NCI-H1417 treated with DMSO at 0.1 percent for 48 hours (cell line): ENCODE measurements at places on chromosomes 3 and 15.
A peak's percentile ranks its signal among the peaks of the same experiment; 100 is the strongest.

- no peak for DNase-seq
Observed at GRCh38 chr3:65182682-65183081, 494.9 kb upstream of the ADAMTS9 start.

DNA sequence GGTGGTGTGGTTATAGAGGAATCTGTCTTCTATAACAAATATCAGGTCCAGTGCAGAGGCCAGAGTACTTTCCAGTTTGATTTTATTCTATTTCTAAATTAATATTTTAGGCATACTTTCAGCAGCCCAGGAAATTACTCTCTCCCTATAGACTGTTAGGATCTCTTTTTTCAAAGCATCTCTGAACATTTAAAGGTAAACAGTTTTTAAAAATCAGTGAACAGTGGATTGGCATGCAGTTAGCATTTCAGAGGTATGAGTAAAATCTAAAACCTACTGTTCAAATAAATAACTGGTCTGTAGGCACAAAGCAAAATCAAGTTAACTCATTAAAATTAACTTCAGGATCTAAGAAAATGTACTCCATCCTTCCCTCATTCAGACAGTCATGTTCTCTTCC, 3.0 kb downstream of the ZBED2 start:
- no peak for DNase-seq

- DNase-seq, result no peak
Observed at GRCh38 chr3:100743535-100743934, 34.2 kb downstream of the TFG start.

GRCh38 chr15:51191072-51191670, 96.5 kb upstream of the TNFAIP8L3 start:
- DNase-seq, result no peak

DNA sequence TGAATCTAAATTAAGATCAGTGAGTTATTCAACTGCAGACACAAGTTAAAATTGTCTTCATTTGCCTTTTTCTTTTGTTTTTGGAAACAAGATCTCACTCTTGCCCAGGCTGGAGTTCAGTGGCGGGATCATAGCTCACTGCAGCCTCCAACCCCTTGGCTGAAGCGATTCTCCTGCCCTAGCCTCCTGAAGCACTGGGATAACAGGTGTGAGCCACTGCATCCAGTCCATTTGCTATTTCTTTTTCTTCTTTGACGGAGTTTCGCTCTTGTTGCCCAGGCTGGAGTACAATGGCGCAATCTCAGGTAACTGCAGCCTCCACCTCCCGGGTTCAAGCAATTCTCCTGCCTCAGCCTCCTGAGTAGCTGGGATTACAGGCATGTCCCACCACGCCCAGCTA, 10.3 kb downstream of the RNF168 start:
- no peak for DNase-seq

GRCh38 chr15:72971766-72972165, 80.5 kb upstream of the NEO1 start:
- no peak for DNase-seq

DNA sequence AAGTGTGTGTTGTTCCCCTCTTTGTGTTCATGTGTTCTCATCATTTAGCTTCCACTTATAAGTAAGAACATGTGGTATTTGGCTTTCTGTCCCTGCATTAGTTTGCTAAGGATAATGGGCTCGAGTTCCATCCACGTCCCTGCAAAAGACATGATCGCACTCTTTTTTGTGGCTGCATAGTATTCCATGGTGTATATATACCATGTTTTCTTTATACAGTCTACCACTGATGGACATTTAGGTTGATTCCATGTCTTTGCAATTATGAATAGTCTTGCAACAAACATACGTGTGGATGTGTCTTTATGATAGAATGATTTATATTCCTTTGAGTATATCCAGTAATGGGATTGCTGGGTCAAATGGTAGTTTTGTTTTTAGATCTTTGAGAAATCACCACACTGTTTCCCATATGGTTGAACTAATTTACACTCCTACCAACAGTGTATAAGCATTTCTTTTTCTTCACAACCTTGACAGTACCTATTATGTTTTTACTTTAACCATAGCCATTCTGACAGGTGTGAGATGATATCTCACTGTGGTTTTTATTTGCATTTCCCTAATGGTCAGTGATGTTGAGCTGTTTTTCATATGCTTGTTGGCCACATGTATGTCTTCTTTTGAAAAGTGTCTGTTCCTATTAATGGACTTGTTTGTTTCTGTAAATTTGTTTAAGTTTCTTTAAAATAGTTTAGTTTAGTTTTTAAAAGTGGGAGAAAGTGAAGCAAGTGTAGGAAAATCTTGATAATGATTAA, 21.9 kb upstream of the SLC30A4 start:
- no peak for DNase-seq

DNA sequence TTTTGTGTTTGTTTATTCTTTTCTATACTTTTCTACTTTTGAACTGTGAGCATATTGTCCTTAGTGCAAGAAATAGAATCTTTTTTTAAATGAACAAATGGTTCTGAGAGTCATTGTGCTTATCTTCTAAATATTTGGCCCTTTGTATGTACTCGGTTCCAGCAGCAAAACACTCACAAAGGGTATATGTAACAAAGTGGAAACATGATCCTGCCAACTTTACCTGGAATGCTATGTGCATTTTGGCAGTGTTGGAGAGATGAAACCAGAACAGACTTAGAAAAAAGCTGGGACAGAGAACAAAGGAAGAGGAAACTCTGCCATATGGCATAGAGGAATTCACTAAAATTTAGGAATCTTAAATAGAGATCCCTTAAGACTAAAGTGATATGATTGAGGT, 150.1 kb downstream of the FGF12 start:
- no peak for DNase-seq

DNA sequence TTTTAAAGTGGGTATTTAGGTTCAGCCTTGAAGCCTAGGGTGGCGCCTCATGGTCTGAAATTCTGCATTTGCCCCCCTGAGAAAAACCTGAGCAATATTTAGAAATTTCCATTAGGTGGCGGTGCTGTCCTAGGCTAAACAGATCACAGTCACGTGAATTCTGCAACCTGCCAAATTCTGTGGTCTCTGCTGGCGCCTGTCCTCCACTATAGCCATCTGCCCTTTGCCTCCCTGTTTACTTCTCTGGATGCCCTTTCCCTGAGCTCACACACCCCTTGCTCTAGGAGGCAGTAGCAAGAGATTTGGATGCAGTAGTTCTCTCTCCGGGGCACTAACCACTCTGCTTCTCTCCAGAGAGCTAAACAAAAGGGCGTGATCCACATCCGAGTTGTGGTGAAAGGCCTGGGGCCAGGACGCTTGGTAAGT, 9.1 kb downstream of the MRPS11 start:
- no peak for DNase-seq

DNA sequence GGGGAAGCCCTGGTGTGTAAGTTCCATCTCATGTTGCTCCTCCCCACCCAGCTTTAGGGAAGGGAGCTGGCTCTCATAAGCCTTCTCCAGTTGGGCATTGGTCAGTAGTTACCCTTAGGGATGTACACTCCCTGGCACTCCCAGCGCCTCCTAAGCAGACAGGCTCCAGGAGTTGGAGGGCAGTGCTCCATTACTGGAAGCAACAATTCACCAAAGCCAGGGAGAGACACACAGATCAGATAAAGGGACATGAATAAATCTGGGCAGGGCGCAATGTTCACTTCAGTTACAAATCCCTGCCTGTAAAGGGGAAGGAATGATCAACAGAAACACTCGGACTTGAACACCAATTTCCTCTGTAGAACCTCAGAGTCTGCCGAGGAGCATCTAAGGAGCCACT, 169.1 kb upstream of the CTNNB1 start:
- DNase-seq, result no peak

DNA sequence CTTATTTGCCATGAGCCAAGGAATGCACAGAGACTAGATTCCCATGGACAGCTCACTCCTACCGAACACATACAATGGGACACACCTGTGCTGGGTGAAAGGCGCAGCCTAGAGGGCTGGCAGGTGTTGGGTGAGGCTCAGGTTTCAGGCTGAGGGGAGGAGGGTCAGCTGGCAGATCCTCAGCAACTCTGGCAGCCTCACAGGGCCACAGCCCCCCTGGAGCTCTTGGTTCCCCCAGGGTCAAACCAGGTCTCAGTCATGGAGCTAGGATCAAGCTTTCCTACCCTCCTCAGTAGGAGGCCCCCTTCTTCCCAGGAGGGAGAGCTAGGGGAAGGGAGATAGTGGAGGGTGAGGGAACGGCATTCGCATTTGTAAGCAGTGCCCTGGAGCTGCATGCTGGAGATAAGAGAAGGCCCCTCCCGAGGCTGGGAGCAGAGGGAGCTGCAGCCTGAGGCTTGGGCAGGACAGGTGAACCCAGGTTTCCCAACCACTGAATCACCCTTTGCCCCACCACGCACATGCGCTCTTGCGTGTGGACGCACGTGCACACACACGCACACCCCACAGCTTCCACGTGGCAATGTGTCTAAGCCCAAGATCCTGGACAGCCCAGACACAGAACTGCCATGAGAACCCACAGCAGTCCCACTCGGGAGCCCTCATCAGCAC, 26.3 kb upstream of the TFRC start:
- no peak for DNase-seq

GRCh38 chr15:67186226-67186649, 68.2 kb downstream of the AAGAB start:
- DNase-seq, result no peak

DNA sequence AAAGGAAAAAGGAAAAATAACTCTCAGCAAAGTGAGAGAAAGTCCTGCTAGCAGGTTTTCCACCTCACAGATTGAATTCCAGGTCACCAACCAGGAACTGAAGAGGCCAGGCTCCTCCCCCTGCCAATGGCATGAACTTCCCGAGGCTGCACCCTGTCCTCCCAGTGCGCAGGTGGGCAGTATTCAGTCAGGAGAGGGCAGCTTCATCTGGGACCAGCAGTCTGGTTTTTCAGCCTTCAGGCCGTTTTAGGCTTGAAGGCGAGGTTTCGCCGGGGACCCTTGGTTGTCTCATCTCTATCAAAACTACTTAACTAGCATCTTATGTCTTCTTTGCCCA, 41.2 kb downstream of the TRAT1 start:
- no peak for DNase-seq

DNA sequence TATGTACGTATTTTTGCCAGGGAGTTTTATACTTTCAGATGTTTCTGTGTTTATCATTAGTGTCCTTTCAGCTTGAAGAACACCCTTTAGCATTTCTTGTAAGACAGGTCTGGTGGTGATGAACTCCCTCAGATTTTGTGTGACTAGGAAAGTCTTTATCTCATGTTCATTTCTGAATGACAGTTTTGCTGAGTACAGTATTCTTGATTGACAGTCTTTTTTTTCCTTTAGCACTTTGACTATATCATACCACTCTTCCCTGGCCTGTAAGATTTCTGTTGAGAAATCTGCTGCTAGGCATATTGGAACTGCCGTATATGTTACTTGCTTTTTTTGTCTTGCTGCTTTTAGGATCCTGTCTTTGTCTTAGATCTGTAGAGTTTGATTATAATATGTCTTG, 5.8 kb downstream of the LNP1 start:
- no peak for DNase-seq

GRCh38 chr15:70466895-70467529, 296.3 kb downstream of the UACA start:
- DNase-seq, result no peak

GRCh38 chr15:40302288-40302886, 5.3 kb downstream of the PLCB2 start:
- no peak for DNase-seq

- no peak for DNase-seq
Observed at GRCh38 chr3:108342837-108343486, 46.6 kb downstream of the HHLA2 start.

GRCh38 chr3:106217745-106218144, 348.9 kb upstream of the CBLB start:
- DNase-seq, result no peak

- no peak for DNase-seq
Observed at GRCh38 chr3:68666429-68667136, 265.8 kb downstream of the TAFA4 start.

DNA sequence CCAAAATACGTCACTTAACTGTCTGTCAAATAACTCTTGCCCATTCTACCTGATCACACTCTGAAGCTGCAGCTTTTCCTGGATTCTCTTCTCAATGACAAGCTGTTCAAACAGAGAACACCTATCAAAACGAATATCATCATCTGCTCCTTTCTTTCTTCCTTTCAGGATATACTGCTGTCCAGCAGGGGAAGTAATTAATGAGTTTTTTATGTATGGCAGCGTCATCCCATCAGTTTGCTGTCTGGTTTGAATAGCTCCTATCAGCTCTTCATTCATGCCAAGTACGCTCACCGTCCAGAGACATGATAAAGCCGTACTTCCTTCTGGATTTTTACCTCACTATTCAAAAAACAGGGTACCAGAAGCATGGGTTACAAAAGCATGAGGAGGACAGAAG, at the start of gene CHRM5:
Gene CHRM5 (plus strand): TSS at position 274 of the 400 bp plus-strand sequence. CDS start 94,221 bp downstream, outside the sequence.
- DNase-seq, result peak; percentile 49

DNA sequence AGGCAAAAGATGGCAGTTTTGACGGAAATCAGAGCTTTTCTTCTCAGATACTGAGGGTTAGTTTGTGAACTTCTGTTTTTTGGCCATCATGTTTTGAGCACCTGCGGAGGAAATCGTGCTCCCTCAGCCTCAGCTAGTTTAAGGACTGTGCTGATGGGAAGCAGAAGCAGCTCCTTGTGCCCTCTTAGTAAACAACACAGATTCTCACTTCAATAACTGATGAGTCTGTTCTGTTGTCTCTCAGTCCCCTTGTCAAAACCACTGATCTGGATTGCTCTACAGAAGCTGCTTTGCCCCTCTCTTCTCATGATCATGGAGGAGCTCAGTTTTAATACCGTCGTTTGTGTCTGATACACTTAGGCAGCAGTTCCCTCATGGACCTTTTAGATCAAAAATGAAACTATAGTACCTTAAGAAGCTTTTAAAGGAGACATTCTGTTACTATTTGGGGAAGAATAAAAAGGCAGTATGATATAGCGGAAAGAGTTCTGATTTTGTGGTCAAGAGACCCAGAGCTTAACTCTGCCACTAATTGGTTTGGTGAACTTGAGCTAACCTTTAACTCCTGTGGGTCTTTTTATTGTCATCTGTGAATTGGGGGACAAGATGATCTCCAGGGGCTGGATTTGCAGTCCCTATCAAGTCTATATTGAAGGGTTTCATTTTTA, 152.6 kb downstream of the BBX start:
- DNase-seq, result no peak

- no peak for DNase-seq
Observed at GRCh38 chr3:151459358-151459757, 1.5 kb downstream of the IGSF10 start.

DNA sequence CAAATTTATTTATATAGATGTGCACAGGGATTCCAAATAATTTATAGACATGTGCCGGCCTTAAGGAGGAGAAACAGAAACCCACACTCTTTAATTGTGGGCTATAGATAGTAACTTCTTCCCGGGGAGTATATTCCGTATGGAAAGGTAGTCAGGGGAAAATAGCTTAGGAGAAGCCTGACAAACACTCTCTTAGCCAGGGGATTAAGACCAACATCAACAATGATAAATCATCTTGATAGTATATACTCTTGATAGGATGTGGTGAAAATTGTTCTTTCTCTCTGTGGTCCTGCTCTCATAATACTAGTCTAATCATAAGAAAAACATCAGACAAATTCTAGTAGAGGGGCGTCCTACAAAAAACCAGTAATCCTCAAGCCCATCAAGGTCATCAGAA, 8.2 kb upstream of the BCL6 start:
- DNase-seq, result no peak

GRCh38 chr15:69013726-69014406, 629 bp upstream of the NOX5 start:
- DNase-seq, result no peak

GRCh38 chr3:69082361-69082760, 2.2 kb upstream of the UBA3 start:
- no peak for DNase-seq

- no peak for DNase-seq
Observed at GRCh38 chr3:132720228-132720627, 2.0 kb downstream of the NPHP3 start.

- no peak for DNase-seq
Observed at GRCh38 chr3:70571696-70572095, 259.3 kb upstream of the MDFIC2 start.

GRCh38 chr3:158355623-158356588, 215.1 kb upstream of the MLF1 start:
- DNase-seq, result no peak
